SW 1271 (cell line): ENCODE measurements at places on chromosomes 3 and 15.

GRCh38 chr3:156762631-156763185 is 63.4 kb upstream of the LEKR1 start:
- DNase-seq: no peak

GRCh38 chr3:149368674-149369497 is 8.6 kb downstream of the TM4SF1 start:
- DNase-seq: peak; percentile 38

DNA sequence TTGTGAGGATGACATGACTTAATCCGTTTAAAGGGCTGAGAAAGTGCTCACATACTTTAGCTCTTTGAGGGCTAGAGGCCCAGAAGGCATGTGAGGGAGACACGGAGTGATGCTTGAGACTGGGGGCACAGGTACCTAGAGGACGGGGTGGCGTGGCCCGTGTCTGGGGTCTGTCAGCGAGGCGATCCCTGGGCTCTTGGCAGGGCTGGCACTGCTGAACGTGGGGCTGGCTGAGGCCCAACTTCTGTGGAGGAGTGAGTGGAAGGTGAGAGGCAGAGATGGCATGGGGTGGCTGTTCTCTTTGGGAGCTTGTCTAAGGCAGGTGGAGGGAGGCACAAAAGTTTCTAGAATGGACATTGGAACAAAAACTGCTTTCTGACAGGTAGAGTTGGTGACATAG is 9.5 kb downstream of the SEMA4B start:
- DNase-seq: no peak

GRCh38 chr3:128123156-128123537 is 465 bp downstream of the RUVBL1 start:
- DNase-seq: no peak

DNA sequence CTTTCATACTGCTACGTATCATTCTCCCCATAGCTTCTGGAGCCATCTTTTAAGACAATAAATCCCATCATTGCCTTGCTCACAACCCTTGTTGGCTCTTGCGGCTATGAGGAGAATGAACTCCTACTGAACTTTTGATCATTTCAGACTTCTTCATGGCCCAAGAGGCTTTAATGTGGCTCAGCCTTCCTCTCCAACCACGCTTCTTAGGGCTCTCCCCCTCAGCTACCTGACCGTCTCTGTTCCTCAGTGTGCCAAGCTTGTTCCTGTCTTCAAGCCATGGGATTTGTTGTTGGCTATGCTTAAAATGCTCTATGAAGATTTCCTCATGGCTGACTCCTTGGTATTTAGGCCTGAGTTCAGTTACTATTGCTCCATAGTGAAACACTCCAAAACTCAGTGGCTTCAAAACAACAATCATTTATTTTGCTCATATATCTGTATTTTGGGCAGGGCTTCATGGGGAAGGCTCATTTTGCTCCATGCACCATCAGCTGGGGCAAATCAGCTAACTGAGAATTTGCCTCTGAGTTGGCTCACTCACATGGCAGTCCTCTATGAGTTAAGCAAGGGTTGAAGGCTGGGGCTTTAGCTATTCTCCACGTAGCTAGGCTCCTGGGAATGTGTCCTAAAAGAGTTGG is 47.5 kb downstream of the FOXL2 start:
- no peak for DNase-seq

- no peak for DNase-seq
These were observed 212.1 kb upstream of the EIF1B start for GRCh38 chr3:40097131-40098117.

GRCh38 chr3:114697401-114697800 is 403.6 kb downstream of the TIGIT start:
- no peak for DNase-seq
